SHP77 (cell line): ENCODE measurements at places on chromosomes 4 and X.

- no peak for DNase-seq
These were observed 17.7 kb upstream of the STIM2 start for GRCh38 chr4:26842911-26843310.

DNA sequence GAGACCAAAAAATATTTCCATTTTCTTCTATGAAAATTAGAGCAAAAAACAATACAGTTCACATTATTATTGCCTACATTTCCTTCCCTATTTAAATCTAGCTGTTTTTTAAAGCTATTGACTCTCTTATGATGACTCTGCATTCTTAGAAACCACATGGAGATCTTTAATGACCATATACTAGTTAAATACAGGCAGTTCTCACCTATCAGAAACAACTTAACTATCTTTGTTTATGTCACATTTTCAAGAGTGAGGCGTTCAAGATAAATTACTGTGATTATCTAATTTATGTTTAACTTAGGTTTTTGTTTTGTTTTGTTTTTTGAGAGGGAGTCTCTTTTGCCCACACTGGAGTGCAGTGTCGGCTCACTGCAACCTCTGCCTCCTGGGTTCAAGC lies 3.0 kb downstream of the CISD2 start:
- no peak for DNase-seq

GRCh38 chr4:150078041-150078578 lies at the start of gene DCLK2:
TSS of gene DCLK2 (plus strand) at chr4:150078445. CDS start at chr4:150079028, 583 bp downstream.
- peak; percentile 47 for DNase-seq

DNA sequence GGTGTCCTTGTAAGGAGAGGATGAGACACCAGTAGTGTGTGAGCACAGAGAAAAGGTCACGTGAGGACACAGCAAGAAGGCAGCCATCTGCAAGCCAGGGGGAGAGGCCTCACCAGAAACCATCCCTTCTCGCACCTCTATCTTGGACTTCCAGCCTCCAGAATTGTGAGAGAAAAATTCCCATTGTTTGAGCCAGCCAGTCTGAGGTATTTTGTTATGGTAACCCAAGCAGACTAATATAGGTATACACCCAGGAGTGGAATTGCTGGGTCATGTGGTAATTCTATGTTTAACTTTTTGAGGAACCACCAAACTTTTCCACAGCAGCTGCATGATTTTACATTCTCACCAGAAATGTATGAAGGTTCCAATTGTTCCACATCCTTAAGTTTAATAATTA lies 25.6 kb downstream of the ZDHHC9 start:
- no peak for DNase-seq

- DNase-seq: no peak
These were observed 63.8 kb upstream of the MTM1 start for GRCh38 chrX:150504397-150505182.

DNA sequence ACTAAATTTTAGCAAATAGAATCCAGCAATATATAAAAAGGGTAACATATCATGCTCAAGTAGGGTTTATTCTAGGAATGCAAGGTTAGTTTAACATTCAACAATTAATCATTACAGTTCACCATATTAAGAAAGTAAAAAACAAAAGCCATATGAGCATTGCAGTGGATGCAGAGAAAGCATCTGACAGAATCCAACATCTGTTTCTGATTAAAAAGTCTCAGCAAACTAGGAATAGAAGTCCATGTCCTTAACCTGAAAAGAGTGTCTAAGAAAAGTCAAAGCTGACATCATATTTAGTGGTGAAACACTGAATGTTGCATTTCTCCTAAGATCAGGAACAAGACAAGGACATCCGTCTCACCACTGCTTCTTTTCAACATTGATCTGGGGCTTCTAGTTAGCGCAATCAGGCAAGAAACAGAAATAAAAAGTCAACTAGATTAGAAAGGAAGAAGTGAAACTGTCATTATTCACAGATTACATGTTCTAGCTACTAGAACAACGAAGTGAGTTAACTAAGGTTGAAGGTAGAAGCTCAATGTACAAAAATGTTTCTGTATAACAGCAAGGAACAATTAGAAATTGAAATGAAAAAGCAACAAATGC lies 49.3 kb downstream of the MRPL1 start:
- DNase-seq: no peak

GRCh38 chr4:156475322-156475721 lies 496.3 kb downstream of the PDGFC start:
- no peak for DNase-seq

- no peak for DNase-seq
These were observed 899 bp upstream of the ZFP92 start for GRCh38 chrX:153410373-153410772.

- DNase-seq: no peak
These were observed 263.3 kb downstream of the NLGN4X start for GRCh38 chrX:5965406-5965805.

DNA sequence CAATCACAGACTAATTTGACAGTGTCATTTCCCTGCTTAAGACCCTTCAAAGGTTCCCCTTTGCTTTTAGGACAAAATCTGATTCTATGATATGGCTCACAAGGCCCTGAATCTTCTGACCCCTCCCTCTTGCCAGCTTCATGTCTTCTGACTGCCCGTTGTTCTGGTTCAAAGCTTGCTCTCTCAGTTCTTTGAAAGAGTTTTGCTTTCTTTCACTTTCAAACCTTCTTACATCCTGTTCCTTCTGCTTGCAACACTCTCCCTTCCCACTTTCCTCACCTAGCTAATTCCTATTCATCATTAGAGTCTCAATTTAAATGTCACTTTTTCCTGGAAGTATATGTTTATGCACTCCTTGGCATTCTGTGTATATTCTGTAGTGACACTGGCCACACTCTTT lies 299.2 kb downstream of the IDS start:
- DNase-seq: no peak

DNA sequence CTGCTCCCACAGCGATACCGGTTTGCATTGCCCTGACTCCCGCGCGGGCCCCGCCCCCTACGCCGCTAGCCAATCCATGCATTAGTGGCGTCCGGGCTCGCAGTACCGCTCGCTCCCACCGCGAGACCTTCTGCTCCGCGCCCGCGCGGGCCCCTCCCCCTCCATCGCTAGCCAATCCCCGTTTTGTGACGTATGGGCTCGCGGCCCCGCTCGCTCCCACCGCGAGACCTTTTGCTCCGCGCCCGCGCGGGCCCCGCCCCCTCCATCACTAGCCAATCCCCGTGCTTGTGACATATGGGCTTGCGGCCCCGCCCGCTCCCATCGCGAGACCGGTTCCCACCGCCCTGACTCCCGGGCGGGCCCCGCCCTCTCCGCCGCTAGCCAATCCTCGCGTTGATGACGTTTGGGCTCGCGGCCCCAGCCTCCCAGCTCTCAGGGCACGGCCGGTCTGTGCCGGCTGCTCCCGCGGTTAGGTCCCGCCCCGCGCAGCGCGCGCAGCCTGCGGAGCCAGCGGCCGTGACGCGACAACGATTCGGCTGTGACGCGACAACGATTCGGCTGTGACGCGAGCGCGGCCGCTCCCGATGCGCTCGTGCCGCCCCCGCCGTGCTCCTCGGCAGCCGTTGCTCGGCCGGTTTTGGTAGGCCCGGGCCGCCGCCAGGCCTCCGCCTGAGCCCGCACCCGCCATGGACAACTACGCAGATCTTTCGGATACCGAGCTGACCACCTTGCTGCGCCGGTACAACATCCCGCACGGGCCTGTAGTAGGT lies at the start of gene EMD:
TSS of gene EMD (plus strand) at position 497 of the 770 bp plus-strand sequence. CDS start at position 687, 190 bp downstream.
- DNase-seq: peak; percentile 96

DNA sequence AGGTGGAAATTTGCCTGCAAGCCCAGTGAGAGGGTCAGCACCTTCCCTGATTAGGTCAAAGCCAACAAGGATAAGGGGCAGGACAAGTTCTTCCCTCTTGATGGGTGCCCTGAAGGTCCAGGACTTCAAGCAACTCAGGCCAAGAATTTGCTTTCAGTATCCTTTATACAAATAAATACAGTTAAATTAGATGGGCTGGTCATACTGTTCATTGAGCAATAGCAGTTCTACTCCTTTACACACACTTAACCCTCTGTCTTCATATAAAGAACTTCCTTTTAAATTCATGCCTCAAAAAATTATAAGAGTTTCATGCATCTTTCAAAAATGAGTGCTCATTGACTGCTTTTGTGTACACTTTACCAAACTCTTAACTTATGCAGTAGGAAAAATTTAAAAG lies 392.0 kb downstream of the SPRY1 start:
- no peak for DNase-seq

DNA sequence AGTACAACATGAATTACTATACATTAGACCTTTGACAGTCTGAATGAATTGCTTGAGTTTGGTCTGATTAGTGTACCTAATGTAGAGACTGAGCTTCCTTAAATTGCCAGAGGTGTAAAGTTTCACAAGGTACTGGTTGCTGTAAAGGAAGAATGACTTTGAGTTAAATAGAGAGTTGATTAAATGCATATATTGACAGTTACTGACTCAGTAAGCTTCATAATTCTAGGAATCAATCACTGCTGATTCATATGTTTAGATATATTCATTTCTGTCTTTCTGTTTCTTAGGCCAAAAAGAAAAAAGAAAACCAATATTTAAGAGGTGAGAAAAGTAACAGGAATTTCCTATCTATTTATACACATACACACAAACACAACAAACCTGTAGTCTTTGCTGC lies 16.2 kb upstream of the ART3 start:
- DNase-seq: no peak

GRCh38 chrX:19543951-19544381 lies 28.7 kb upstream of the MAP3K15 start:
- no peak for DNase-seq

- peak; percentile 57 for DNase-seq
These were observed 282.9 kb downstream of the USP46 start for GRCh38 chr4:52376132-52376704.

DNA sequence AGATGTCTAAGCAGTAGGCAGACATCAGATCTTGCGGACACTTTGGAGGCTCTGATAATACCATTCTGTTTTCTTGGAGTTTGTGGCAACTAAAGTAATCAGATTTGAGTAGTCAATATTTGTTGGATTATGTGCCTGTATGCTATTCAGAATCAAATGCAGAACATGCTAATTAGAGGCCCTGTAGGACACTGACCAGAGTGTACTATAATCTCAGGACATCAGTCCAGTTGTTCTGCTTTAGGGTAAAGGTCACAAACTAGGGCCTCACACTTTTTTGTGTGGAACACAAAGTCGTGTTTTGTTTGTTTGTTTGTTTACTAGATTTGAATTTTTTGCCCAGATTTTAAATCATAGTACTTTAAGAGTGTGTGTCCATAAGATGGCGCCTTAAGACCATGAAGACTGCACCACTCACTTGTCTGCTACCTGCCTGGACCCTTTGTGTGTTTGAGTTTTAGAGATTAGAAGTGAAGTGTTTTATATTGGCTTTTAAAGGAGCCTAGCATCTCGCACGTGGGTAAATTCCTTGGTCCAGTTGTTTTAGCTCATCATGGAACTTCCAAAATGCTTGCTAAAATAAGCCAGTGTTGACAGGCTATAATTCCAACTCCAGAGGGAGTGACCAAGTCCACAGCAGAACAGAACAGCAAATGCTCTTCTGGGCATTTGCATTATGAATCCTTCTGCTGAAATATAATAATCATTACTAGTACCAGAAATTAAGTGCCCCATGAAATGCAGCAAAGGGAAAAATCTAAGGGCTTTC lies 34.7 kb downstream of the IL13RA1 start:
- DNase-seq: no peak

GRCh38 chrX:153321381-153322124 lies at the start of gene PNMA6F:
TSS of gene PNMA6F (minus strand) at chrX:153321767. CDS start at chrX:153320674, 1,093 bp downstream.
- no peak for DNase-seq
